ENCODE measurements at places on chromosomes 2 and 18.

DNA sequence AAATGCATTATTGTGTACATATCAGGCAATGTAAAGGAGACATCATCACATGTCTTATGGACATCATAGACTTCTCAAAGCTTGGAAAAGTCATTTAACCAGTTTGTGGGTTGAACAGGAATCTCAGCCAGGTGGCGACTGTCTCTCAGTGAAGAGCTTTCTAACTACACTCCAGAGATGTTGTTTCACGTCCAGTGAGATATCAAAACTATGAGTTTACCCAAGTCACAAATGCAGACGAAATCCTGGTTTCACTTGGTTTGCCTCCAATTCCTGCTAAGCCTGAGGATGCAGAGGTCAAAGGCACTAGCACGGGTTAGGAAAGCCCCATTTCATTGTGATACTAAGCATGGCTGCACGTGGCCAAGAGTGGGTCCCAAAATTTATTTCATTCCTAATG, 384.5 kb upstream of the MEIS1 start:
- DNase-seq = no peak

DNA sequence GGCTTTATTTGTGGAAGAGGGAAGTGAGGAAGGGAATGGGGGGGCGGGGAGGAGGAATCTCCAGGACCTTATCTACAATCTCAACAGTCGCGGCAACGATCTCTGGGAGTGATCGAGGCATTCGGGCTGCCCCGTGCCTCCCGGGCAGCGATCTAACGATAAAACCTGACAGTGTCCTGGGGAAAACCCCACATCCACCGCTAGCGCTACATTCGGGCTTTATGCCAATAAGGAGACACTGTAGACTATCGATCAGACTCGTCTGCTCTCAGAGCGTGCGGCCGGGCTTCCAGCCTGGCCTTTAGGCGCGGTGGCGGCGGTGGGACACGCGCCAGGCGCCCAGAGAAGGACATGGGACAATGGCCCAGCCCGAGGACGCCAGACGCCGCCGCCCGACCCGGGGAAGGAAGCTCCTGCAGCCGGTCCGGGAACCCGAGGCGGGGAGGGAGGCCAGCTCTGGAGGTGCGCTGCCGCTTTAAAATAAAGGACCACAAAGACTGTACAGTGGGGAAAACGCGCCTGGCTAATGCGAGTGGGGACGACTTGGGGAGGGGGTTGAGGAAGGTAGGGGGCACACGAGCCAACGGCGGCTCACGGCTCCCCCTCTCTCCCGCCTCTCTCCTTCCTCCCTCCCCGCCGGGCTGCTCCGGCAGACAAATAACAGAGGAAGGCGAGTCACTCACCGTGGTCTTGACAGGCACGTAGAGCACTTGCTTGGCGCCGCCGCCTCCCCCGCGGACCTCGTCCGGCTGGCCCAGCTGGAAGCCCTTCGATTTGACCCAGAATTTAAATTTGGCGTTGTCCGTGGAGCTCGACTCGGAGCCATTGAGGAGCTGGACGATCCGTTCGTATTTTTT, 2.2 kb downstream of the NOL4 start:
- peak; percentile 23 for DNase-seq

- DNase-seq = no peak
These were observed 468 bp downstream of the PIKFYVE start for GRCh38 chr2:208266553-208266893.

DNA sequence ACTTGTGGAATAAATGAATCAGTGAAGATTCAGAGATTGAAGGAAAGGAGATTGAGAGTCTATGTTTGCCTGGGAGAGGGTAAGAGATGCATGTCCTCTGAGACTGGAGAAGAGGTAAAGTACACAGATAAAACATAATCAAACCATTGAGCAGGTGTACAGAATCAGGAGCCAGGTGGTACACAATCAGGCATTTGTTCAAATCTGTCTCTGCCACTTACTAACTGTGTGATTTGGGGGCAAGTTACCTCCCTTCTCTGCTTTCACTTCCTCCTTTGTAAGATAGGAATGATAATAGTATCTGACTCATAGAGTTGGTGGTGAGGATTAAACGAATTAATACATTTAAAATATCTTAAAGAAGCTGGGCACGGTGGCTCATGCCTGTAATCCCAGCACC, 94.0 kb downstream of the CDK15 start:
- DNase-seq = no peak

DNA sequence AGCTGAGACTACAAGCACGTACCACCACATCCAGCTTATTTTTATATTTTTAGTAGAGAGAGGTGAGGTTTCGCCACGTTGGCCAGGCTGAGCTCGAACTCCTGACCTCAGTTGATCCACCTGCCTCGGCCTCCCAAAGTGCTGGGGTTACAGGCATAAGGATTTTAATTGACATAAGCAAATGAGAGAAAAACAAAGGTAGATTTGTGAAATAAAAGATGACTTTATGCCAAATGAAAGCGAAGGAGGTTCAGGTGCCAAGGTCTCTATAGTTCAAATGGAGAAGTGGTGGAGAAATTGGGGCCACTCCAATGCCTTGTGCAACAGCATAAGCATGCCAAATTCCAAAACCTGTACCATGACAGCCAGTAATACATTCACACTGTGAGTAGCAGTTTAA, 180.6 kb downstream of the MREG start:
- DNase-seq = no peak

DNA sequence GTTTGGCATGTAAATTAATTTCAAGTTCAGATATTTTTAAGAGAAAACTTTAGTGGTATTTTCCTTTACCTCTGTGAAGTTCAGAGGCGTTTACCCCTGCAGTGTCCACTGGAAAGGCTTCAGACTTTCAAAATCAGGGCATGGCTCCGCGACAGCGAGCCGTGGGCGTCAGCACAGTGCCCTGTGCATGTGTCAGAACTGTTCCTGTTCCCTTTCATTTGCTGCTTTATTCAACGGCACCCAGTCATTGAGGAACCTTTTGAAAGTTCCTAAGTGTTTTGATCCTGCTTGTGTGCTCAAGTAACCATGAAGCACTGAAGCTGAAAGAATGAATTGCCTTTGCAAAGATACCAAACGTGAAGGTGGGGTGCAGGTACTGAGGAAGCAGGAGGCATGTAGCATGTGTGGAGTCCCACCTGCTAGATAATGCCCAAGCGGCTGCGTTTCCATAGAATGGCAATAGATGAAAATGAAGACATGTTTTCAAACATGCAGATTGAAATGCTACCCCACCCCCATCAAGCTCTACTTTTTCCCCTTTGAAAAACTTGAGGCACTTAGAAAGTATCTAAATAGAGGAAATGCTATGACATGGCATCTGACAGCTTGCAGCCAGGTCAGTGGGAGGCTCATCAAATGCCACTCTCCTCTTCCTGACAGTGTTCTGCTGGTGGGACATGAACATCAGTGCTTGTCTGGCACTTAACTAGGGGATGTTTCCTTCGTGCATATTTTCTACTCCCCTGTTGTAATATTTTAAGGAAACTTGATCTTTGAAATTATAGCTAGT, 148.6 kb downstream of the ZNF236 start:
- DNase-seq = no peak

Data from Caki2 (cell line).